ENCODE measurements at places on chromosomes 13 and 19.

DNA sequence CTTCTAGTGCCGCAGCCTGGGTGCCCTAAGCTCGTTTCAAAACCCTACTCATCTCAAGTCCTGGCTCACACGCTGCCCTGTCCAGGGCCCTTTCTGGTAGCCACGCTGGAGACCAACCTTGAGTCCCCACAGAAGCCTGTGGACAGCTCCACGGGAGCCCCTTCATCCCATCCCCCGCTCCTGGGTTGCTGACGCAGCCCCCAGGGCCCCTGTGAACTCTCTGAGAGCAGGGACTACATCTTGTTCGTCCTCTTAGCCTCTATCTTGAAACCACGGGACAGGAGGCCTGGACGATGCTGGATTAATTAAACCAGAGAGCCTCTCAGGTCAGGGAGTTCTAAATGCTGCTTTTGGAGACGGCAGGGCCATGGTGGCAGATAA lies 7.4 kb downstream of the MLLT1 start:
- no peak for DNase-seq

GRCh38 chr19:8074501-8074900 lies 21.9 kb downstream of the CCL25 start:
- no peak for DNase-seq

DNA sequence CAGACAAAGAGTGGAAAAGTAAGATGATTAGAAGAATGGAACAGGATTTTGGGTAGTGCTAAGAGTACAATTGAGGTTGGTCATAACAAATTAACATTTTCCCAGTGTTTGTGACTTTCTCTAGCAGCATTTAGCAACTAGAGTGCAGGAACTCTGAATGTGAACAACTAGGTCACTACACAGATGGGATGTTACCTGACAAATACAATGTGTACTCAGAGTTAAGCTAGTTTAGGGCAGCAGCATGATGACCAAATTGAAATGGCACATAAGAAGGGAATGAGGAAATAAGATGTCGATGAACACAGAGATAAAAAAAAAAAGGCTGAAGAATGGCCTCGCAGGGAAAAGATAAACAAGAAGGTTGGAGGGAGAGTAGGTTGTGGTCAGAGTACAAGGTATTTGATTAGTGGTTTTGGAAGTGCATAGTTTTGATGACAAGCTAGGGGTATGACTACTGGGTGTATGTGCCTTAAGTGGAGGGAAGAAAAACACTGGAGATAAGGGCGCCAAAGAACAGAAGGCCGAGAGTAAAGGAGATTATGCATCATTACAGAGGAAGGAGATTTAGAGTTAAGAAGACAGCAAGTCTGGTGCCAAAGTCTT lies 381.1 kb downstream of the FGF14 start:
- no peak for DNase-seq

DNA sequence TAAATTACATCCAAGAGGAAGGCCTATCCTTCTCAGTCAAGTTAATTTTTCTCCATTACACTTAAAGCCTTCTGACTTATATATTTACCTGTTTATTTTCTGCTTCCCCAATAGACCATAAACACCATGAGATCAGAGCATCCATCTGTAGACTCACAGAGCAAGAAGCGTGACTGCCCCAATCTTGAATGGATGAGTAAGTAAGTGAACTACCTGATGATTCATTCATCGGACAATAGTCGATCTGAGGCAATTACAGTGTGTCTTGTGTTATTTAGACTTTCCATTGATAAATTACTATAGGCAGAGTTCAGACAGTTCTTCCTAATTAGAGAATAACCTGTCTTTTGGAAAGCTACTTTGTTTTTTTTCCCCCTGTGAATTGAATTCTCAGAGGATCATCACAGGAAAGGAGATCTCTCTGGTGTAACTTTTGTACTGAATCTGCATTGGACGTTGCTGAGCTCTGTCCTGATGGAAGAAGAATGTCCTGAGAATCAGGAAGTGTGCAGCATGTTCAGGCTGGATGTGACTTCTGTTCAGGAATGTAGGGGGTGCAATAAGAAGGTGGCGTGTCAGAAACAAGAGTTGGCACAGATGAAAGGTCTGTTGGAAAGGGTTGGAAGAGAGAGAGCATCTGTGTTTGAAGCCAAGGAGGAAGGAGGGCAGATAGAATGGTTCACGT lies 367.0 kb downstream of the NALCN start:
- no peak for DNase-seq

GRCh38 chr19:14476327-14476672 lies 1.1 kb upstream of the PTGER1 start:
- DNase-seq = no peak

DNA sequence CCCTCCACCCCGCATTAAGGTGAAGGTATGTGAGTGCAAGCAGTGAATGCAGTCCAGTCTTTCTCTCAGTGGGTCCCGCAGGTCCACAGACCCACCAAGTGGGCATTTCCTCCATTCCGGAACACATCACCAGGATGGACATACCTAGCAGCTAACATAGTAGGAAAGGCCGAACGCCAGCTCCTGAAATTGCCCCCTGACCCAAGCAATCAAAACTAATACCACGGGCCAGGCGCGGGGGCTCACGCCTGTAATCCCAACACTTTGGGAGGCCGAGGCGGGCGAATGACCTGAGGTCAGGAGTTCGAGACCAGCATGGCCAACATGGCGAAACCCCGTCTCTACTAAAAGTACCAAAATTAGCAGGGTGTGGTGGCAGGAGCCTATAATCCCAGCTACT lies 71.7 kb upstream of the VSTM2B start:
- DNase-seq = no peak

DNA sequence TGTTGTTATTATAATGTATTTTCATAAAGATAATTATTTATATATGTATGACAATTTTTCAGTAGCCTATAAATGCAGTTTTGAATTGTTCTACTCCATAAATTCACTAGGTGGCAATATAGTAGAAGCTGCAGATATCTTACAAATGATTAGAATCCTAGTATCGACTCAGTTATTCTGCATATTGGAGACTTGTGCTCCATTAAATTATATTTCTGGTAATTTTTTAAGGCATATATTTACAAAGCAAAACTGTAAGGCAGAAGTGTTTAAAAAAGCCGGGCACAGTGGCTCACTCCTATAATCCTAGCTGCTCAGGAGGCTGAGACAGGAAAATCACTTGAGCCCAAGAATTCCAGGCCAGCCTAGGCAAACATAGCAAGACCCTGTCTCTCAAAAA lies 58.7 kb downstream of the DPY19L3 start:
- no peak for DNase-seq

- no peak for DNase-seq
Measured at GRCh38 chr19:11506101-11506555, 489 bp upstream of the ZNF653 start.

DNA sequence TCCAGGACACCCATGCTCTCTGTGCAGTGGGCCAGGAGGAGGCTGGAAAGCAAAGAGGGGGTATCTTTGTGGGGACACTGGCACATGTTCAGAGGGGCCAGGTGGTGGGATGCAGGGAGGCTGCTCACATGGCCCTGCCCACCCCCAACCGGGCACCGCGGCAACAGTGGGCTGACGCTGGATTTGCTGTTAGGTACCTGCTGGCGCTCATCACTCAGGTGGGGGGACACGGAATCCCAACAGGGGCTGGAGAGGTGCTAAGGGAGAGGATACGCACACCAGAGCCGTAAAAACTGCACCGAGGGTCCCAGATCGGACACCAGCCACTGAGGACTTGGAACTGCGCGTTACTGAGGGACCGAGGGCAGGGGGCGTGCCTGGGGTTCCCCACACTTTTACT lies 19.2 kb downstream of the AKAP8L start:
- no peak for DNase-seq

GRCh38 chr13:80048802-80049201 lies 292.1 kb downstream of the SPRY2 start:
- DNase-seq = peak; percentile 89

DNA sequence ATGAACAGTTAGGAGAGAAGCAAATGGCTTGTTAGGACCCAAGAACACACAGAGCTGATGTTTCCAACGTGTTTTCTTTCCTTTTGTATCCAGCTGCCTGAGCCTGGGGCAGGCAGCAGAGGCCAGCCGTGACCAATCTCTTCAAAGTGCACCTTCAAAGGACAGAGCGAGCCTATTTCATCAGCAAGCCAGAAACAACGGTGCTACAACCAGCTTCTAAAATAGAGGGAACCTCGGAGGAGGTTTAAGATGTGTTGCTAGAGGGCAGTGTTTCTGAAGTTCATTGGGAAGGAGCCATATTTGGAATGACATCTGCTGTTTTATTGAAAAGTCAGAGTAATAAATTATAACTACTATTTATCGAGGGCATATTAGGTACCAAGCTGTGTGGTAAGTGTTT lies 56.2 kb upstream of the RFC3 start:
- DNase-seq = no peak

DNA sequence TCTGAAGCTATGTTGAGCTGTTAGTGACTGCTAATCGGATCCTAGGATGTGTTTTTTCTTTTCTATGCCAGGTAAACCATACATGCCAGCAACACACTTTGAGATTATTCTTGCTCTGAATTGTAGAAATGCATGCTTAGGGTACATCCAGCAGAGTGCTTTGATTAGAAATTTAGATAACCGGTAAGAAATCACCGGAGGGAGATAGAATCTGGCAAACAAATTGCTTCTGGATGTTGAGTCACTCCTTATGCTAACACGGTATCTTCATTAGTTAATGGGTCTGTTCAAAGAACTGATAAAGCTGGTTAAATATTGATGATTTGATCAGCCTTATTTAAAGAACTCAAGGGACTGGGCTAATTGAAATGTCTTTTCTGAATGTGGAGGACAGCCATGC lies 85.1 kb upstream of the SIAH3 start:
- DNase-seq = no peak

GRCh38 chr19:43582495-43582894 lies 6.9 kb downstream of the PINLYP start:
- no peak for DNase-seq

- DNase-seq = no peak
Measured at GRCh38 chr13:61148691-61149315, 266.8 kb downstream of the PCDH20 start.

DNA sequence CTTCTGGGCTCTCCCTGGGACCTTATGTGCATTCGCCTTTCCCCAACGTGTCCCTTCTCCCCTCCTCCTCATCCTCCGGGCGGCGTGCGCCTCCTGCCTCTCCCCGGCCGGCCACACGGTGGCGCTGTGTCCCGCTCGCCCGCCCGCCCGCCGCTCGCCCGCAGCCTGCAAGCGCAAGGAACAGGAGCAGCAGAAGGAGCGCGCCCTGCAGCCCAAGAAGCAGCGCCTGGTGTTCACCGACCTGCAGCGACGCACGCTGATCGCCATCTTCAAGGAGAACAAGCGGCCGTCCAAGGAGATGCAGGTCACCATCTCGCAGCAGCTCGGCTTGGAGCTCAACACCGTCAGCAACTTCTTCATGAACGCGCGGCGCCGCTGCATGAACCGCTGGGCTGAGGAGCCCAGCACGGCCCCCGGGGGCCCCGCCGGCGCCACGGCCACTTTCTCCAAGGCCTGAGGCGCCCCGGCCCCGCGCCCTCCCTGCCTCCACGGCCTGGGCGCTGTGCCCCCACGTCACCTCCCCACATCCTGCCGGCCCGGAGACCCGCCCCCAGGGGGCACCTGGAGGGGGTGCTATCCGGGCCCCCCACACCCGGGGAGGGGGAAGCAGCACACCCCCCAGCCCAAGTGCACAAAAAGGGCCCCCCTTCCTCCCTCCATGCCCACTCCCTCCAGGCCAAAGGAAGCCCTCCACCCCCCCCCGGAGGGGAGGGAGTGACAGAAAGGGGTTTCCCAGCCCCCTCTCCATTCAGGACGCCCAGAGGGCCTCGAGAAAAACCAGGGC lies 21.9 kb downstream of the ONECUT3 start:
- DNase-seq = no peak

DNA sequence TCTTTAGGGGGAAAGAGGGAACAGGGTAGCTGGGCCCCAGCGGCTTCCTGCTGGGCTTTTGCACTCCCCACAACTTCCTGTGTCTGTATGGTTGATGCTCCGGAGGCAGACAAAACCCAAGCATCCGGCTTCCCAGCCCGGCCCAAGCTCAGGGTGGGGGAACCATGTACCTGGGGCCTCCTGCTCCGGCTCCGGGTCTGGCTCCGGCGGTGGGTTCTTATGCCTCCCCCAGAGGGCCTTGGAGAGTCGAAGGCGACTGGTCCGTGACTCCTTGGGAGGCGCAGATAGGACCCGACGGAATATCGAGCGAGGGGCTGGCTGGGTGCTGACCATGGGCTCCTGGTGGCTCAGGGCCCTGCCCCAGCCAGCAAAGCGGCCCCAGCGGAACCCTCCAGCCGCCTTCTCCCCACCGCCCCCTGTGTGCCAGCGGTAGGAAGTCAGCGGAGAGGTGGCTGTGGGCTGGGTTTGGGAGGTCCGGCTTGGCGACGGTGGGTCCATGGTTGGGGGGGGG lies 428 bp downstream of the RASAL3 start:
- no peak for DNase-seq

DNA sequence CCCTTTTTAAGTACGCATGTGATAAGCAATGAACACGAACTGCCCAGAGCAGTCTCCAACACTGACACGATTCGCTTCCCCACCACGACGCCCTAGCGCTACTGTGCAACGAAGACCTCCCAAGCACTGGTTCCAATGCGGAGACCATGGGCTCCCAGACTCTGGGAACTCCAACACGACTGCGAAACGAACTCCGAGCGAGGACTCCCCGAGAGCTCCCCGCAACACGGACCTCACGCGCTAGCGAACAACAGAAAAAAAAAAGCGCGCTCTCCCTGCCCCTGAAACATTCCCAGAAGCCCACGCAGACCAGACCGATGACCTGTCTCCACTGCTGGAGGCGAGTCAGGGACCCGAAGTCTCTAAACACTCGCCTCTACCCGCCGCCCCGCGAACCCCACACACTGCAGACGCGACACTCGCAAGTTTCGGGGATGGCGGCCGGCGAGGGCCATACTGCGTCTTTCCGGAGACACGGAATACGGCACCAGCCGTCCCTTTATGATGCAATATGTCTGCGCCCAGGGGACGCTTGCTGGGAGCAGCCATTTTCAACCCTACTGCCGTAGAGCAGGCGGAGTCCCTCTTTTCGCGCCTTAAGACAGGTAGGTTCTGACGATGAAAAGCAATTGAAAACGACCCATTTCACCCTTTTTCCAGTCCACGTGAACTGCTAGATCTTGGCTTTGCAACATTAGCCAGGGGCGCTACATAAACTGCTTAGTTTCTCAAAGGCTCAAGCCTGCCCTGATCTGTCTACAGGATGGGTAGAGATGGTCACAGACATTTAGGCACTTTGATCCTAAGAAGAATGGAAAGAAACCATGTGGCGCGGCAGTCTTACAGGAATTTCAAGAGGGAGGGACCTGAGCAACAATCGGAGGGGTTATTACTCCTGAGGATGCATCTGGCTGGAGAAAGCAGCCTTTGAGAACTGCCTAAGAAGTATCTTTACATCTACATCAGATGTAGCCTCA lies at the start of gene ZNF577:
ZNF577 (minus strand) TSS at position 430 of the 977 bp plus-strand sequence. CDS start 7,569 bp downstream, outside the sequence.
- DNase-seq = peak; percentile 94

GRCh38 chr13:46716821-46717220 lies 80.1 kb downstream of the ESD start:
- DNase-seq = no peak

GRCh38 chr19:17078036-17078919 lies 2.7 kb downstream of the MYO9B start:
- no peak for DNase-seq

DNA sequence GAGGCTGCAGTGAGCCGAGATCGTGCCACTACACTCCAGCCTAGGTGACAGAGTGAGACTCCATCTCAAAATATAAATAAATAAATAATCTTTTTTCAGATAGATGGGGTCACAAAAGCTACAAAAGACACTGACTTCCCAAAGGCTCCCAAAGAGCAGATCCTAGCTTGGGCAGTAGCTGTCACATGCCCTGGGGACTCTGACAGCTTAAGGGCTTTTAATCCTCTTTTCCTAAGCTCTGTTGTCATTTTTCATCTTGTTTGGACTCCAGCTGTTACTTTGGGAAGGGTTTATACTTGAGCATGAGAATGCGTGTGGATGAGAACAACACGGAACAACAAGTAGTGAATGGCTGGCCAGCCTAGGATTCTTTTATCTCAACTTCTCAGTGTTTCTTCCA lies 231.7 kb downstream of the MZT1 start:
- DNase-seq = no peak

All from head of caudate nucleus (tissue), 42 donors.